Brain (organoid and tissue), 16 donors: ENCODE measurements at places on chromosomes 16 and 17. TPM values are rescaled to one million over a fixed set of nuclear protein-coding genes. Genes with fewer than 3 reads are reported as not detected.

The AANAT gene
- polyA plus RNA-seq, result not detected

The ABCA3 gene
- polyA plus RNA-seq, result 75.4 TPM

The SAT2 gene
- 79.2 TPM for polyA plus RNA-seq

The KRTAP9-8 gene
- polyA plus RNA-seq, result not detected

The ACSM5 gene
- 1.2 TPM for polyA plus RNA-seq

The DPEP1 gene
- polyA plus RNA-seq, result 0.59 TPM

The SLC13A2 gene
- not detected for polyA plus RNA-seq

The SPATA22 gene
- 0.46 TPM for polyA plus RNA-seq
